ENCODE measurements at places on chromosomes 7 and 10.

- DNase-seq = no peak
Measured at GRCh38 chr7:47782022-47782421, 166.2 kb downstream of the PKD1L1 start.

DNA sequence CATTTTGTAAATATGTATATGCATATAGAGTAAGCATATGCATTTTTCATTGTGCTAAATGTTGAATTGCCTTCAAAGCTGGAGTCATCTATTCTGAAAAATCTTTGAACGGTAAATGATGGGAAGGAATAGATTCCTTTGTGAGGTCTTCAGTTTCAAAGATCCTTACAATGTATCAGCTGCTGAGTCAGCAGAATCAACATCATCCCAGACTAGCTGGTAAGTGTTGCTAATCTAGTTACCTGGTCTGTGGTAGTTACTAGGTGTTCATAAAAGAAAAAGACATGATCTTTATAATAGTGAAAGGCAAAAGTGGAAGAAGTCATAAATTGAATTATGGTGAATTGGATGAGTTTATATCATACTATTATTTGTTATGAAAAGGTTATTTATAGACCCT, 10.6 kb upstream of the STAM start:
- DNase-seq = peak; percentile 28

DNA sequence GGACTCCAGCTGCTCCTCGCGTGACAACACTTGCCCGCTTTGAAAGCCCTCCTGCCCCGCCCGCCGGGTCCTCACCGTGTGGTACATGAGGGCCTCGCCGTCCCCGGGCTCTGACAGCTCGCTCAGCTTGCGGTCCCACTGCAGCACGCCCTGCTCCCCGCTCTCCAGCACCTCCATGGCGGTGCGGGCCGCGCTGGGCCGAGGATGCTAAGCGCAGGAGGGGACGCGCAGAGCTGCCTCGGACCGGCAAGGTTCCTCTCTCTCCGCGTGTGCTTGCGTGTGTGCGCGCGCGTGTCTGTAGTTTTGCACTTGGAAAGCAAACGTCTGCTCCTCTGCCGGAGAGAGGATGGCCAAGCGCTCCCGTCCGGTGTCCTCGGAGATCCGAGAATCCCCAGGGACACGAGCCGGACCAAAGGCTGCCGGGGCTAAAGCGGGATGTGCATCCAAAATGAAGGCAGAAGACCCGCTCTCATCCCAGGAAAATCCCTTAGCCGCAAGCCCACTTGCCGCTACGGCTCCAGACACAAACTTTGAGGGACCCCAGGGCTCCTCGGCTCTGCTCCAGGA, at the start of gene CREB3L2:
Gene CREB3L2, minus strand, starts transcription at position 558 of the 567 bp plus-strand sequence. Its CDS starts 381 bp downstream, at position 177.
- DNase-seq = peak; percentile 73

GRCh38 chr7:1806354-1806753, 136.3 kb downstream of the ELFN1 start:
- no peak for DNase-seq

GRCh38 chr10:693506-693905, 4.0 kb upstream of the DIP2C start:
- no peak for DNase-seq

DNA sequence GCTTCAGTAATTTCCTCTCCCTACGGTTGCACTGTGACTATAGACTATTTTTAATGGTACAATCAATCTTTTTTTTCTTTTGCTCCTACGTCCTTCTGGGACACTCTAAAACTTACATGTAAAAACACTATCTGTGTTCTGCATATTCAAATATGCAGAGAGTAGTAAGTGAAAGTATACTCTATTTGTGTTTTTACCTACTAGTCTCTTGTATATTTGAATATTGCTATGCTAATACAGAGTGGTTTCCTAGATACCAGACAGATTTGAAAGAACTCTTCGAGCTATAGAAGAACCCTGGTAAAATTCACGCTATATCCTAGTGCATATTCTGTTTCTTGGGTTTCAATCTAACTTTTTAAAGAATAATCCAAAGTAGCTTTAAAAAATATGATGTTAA, 200.8 kb upstream of the LRRN3 start:
- DNase-seq = no peak

- DNase-seq = no peak
Measured at GRCh38 chr7:104089612-104090011, 100.2 kb upstream of the RELN start.

Measured in NCI-H82 (cell line).